ENCODE measurements at places on chromosomes 1 and 21. TPM values are rescaled to one million over a fixed set of nuclear protein-coding genes. Genes with fewer than 3 reads are reported as not detected.

The REG4 gene
- not detected for total RNA-seq

The ADAMTS5 gene
- 4.6 TPM for total RNA-seq

The SERTAD4 gene
- 16.7 TPM for total RNA-seq

The TCEA3 gene
- total RNA-seq = 22.8 TPM

The TOR1AIP2 gene
- 105 TPM for total RNA-seq

The OPTC gene
- not detected for total RNA-seq

The NBPF6 gene
- not detected for total RNA-seq

The MCOLN2 gene
- total RNA-seq = 1.1 TPM

The NR1I3 gene
- not detected for total RNA-seq

The PLPPR4 gene
- total RNA-seq = 2.8 TPM

The FALEC gene
- not detected for total RNA-seq

The OR2L5 gene
- total RNA-seq = not detected

The CD2 gene
- not detected for total RNA-seq

DNA sequence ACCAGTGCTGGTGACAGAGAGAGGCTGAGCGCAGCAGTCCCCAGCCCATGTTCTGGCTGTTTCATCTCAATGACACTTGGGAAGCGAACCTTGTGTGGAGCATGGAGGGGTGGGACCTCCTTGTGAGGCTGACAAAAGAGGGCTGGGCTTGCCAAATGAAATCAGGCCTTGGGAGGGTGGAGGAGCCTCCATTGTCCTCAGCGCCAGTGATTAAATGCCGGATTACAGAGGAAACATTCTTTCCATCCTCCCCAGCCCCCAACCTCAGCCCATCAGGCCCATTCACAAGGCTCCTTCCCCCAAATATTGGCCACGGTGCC lies 63.3 kb upstream of the PAXBP1 start:
- DNase-seq = no peak

GRCh38 chr21:37917612-37918011 lies 1.4 kb upstream of the KCNJ6 start:
- peak; percentile 30 for DNase-seq

DNA sequence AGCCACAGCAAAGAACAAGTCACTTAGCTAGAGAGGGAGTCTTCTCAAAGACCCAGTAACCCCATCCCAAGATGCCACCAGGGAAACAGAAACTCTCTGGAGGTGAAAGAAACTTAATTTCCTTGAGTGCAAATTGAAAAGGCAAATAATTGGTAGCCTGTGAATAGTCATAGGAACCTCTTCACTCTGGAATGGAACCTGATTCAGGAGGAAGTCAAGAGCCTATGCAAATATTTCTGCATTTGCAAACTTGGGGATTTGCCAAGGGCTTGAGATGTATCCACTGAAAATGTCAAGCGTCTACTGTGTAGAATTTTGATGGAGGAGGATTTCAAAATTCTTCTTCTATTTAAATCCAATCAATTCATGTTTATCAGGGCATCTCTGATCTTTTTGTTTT lies 5.7 kb downstream of the HIVEP3 start:
- DNase-seq = no peak

DNA sequence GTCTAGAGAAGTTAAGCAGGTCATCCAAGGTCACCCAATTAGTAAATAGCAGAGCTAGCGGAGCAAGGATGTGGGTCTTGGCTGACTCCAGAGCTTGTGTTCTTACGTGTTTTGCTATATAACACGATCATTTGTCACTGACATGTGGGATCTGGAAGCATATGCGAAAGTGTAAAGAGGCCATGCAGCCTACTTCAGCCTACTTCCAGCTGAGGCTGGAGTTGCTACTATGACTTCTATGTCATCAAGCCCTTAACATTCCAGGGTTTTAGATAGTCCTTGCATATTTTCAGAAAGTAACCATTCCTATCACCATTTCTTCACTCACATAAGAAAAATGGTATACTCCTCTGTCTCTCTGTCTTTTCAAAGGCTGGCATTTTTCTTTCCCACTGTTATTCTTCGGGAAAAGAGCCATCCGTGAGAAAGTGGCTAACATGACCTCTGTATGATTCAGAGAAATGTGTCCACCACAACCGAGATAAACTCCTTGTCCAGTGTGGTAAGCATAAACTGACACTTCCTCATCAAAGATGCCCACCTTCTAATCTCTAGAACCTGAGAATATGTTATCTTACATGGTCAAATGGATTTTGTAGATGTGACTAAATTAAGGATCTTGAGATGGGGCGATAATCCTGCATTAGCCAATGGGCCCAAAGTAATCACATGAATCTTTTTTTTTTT lies 24.0 kb upstream of the ABL2 start:
- DNase-seq = peak; percentile 50

GRCh38 chr1:89870998-89871397 lies 50.2 kb downstream of the LRRC8D start:
- no peak for DNase-seq

- DNase-seq = peak; percentile 58
Observed at GRCh38 chr1:212315907-212316306, 30.7 kb downstream of the PPP2R5A start.

GRCh38 chr1:24051206-24051945 lies 60.6 kb downstream of the MYOM3 start:
- DNase-seq = no peak

- no peak for DNase-seq
Observed at GRCh38 chr1:212680680-212681389, 18.8 kb downstream of the BATF3 start.

DNA sequence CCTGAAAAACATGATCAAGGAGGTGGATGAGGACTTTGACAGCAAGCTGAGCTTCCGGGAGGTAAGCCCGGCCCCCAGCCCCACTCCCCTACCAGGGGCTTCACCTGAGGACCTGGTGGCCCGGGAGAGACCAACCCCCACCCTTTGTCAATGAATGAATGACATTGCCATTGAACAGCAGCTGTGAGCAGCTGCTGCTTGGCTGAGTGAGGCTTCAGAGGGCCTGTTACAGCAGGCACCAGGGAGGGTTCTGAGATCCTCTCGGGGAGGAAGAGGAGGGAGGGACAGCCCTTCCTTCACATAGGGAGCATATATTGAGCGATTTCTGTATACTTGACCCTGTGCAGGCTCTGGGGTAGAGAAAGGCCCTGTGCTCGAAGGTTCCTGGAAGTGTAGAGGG lies 12.3 kb upstream of the CTRC start:
- no peak for DNase-seq

- no peak for DNase-seq
Observed at GRCh38 chr1:74716822-74717221, 16.0 kb downstream of the CRYZ start.

DNA sequence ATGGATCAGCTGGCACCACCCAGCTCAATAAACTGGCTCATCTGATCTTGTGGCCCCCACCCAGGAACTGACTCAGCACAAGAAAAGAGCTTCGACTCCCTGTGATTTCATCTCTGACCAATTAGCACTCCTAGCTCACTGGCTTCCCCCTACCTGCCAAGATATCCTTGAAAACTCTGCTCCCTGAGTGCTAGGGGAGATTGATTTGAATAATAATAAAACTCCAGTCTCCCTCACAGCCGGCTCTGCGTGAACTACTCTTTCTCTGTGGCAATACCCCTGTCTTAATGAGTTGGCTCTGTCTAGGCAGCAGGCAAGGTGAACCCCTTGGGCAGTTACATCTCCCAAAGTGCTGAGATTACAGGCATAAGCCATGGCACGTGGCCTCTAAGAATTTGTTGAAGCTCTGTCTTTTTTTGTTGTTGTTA lies 11.8 kb upstream of the RHBDL2 start:
- DNase-seq = no peak

DNA sequence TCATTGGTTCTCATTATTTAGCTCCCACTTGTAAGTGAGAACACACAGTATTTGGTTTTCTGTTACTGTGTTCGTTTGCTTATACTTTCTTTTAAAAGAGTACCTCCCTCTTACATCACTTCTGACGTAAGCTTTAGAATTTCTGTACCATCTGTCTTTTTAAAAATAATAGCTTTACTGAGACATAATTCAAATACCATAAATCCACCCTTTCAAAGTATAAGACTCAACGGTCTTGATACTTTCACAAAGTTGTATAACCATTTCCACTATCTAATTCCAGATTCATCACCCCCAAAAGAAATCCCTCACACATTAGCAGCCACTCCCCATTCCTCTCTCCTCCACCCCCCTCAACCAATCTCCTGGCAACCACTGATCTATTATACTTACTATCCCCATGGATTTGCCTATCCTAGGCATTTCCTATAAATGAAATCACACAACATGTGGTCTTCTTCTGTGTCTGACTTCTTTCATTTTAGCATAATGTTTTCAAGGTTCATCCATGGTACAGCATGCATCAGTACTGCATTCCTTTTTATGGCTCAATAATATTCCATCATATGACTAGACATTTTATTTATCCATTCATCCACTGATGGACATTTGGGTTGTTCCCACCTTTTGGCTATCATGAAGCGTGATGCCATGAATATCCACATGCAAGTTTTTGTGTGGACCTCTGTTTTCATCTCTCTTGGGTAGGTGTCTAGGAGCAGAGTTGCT lies 104.7 kb downstream of the HLCS start:
- peak; percentile 18 for DNase-seq

DNA sequence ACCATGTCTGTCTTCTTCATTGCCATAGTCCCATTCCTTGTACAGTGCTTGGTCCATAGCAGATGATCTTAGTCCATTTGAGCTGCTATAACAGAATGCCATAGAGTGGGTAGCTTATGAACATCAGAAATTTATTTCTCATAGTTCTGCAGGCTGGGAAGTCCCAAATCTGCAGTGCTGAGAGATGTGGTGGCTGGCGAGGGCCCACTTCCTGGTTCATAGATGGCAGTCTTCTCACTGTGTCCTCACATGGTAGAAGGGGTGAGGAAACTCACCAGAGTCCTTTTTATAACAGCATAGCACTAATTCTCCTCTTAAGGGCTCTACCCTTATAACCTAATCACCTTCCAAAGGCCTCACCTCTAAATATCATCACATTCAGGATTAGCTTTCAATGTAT lies 23.1 kb upstream of the RAP1A start:
- no peak for DNase-seq

- DNase-seq = peak; percentile 46
Observed at GRCh38 chr21:26965040-26965906, 1.6 kb downstream of the ADAMTS5 start.

DNA sequence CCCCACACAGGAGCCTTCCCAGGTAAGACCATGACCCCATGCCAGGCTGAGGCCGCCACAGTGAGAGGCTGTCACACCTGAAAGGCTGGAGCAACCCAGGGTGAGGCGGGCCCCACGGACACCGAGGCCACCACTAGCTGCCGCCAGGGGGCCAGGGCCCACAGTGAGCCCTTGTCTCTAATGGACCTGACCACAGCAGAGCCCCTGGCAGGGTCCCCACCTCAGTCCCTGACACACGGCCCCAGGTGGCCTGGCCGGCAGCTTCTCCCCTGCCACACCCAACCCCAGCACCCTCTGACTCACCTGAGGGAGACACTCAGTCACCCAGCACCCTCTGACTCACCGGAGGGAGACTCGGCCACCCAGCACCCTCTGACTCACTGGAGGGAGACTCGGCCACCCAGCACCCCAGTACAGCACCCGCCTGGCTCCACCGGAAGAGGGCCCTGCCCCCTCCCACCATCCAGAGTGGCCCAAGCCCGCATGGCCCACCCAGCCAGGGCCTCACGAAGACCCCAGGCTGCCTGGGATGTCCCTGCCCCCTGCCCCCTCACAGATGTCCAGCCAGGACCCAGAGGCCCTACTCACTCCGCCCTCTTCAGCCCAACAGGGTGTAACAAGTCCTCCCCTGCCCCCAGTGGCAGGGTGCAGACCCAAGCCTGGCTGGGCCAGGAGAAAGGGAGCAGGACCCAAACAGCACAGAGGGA lies 4.4 kb downstream of the DVL1 start:
- DNase-seq = peak; percentile 58

- no peak for DNase-seq
Observed at GRCh38 chr1:232344791-232345399, 285.0 kb downstream of the SIPA1L2 start.

Measured in fibroblast of the aortic adventitia (primary cell).